ENCODE measurements at places on chromosomes 1 and 21. TPM values are rescaled to one million over a fixed set of nuclear protein-coding genes. Genes with fewer than 3 reads are reported as not detected.

CHI3L1 gene
- total RNA-seq, result 1.1 TPM

EBNA1BP2 gene
- total RNA-seq, result 63.8 TPM

APP gene
- total RNA-seq, result 940 TPM

AMY1B gene
- total RNA-seq, result not detected

SELP gene
- total RNA-seq, result 0.13 TPM

RWDD3 gene
- 12.6 TPM for total RNA-seq

TMEM51 gene
- total RNA-seq, result 1.5 TPM

TNFAIP8L2 gene
- not detected for total RNA-seq

MANEAL gene
- total RNA-seq, result 1.1 TPM

TTLL7 gene
- 19.1 TPM for total RNA-seq
